Tibial artery (tissue), 4 donors: ENCODE measurements at places on chromosomes 13 and 19.

DNA sequence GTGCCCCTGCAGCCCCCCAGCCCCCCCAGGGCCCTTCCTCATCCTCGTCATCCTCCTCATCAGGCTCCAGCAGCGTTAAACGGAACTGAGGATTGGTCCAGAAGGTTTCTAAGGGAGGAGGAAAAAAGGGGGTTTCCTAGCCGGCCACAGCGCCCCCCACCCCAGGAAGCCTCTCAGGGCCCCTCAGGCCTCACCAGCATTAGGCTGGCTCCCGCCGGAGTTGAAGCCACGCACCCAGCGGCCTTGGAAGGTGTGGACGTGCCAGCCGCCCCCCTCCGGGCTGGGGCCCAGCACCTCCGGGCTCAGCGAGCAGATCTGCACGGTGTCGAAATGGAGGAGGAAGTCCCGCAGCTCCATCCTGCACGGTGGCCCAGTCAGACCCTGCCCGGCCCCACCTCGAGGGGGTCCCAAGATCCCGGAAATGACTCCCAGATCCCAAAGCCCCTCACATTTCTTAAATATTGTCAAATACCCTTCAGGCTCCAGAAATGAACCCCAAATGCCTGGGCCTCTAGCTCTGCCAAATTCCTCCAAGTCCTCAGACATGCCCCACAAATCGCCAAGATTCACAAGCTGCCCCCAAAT is 6.9 kb downstream of the CAPN12 start:
- H3K4me1 ChIP-seq: peaks cover 19% of the 10 kb centered on the region
- no peak overlapping the region for H3K27ac ChIP-seq
- H3K27me3 ChIP-seq: no peaks in the 10 kb centered on the region

DNA sequence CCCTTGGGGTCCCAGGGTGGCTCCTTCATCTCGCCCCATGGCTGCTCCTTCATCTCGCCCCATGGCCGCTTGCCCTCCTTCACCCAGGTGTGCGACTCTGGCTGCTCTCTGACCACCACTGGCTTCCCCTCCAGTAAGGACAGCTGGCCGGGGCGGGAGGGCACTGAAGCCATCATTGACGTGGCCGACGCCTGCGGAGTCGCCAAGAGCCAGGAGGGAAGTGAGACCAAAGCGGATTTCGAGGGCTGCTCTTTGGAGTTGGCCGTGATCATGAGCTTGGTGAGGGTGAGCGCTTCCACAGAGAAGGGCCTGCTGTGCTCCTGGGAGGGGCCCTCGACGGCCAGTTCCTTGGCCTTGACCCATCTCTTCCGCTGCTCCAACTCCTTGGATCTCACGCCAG is 4.0 kb upstream of the COX6B2 start:
- no peak overlapping the region for H3K4me3 ChIP-seq
- no peak overlapping the region for H3K27ac ChIP-seq
- H3K4me1 ChIP-seq: peaks cover 14% of the 10 kb centered on the region
- H3K27me3 ChIP-seq: peaks cover 4% of the 10 kb centered on the region
- DNase-seq: no peak

GRCh38 chr13:29454931-29455481 is 140.5 kb downstream of the SLC7A1 start:
- H3K36me3 ChIP-seq: no peaks in the 10 kb centered on the region
- no peaks in the 10 kb centered on the region for H3K4me1 ChIP-seq
- H3K4me3 ChIP-seq: no peak overlapping the region
- no peak overlapping the region for H3K27ac ChIP-seq

DNA sequence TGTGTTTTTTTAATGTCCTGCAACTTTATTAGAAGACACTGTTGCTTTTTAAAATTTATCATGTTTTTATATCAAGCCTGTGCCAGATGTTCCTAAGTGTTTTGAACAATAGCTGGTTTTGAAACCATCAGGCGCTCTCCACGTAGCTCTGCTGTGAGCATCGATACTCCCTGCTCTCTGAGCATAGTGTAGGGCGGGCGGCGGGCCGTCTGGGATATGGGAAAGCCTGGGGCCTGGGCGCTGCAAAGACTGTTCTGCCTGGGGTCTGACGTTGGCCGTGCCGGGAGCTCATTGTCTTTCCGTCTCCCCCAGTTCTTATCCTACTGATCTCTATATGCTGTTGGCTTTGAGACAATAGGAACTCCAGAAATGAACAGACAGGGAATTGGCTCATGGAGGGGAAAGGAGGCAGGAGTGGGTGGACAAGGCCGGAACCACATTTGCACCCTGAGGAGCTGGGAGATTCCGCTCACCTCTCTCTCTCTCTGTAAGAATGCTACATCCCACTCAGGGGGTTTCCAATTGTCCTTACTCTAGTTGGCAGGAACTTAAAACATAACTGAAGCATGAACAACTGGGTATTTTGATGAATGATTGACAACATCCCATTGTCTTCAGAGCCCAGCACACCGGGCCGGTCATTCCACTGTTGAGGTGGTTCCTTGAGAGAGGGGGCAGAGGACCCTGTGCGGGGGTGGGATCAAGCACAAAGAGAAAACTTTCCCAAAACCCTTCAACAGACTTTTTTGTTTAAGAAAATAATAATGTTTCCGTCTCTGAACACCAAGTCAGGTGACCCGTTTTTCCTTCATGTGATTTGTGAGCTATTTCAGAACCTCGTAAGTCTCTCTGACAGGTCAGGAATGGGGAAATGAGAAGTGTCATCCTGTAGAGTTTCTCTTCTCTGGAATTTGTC is 64.7 kb downstream of the COL4A2 start:
- no peak for DNase-seq
- H3K4me1 ChIP-seq: peaks cover 93% of the 10 kb centered on the region
- H3K36me3 ChIP-seq: no peaks in the 10 kb centered on the region
- H3K27ac ChIP-seq: peak overlapping the region; percentile 81
- H3K4me3 ChIP-seq: peak overlapping the region; percentile 16

- peaks cover 18% of the 10 kb centered on the region for H3K4me1 ChIP-seq
- H3K36me3 ChIP-seq: no peaks in the 10 kb centered on the region
- peak overlapping the region; percentile 93 for H3K4me3 ChIP-seq
- H3K27me3 ChIP-seq: no peaks in the 10 kb centered on the region
These were observed 588 bp upstream of the DPY19L3 start for GRCh38 chr19:32404933-32405430.

- no peak for DNase-seq
- peak overlapping the region; percentile 75 for H3K27ac ChIP-seq
- no peak overlapping the region for H3K4me3 ChIP-seq
- no peaks in the 10 kb centered on the region for H3K36me3 ChIP-seq
- peaks cover 34% of the 10 kb centered on the region for H3K4me1 ChIP-seq
These were observed 15.1 kb downstream of the GARRE1 start for GRCh38 chr19:34269489-34269888.

GRCh38 chr19:4322942-4323665 is 15.5 kb downstream of the STAP2 start:
- H3K27me3 ChIP-seq: peaks cover 42% of the 10 kb centered on the region
- H3K4me1 ChIP-seq: peaks cover 10% of the 10 kb centered on the region
- H3K36me3 ChIP-seq: no peaks in the 10 kb centered on the region
- H3K4me3 ChIP-seq: no peak overlapping the region
- H3K27ac ChIP-seq: no peak overlapping the region
- DNase-seq: no peak

DNA sequence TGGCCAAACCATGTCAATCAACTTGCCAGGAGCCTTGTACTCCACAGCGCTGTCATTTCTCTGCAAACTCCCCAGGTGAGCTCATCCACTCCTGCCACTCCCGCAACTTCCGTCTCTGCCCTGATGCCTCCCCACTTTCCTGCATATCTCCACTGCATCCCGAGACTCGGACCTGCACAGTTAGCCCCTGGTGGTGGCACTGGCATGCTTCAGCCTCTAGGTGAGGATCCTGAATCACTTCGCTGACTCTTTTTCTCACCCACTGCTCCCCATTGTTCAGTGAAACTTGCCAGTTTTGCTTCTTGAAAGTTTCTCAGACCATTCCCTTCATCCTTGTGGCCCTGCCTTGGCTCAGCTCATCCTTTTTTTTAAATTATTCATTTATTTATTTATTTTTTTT is 3.4 kb upstream of the CTU1 start:
- H3K36me3 ChIP-seq: no peaks in the 10 kb centered on the region
- H3K4me3 ChIP-seq: no peak overlapping the region
- DNase-seq: no peak
- no peaks in the 10 kb centered on the region for H3K27me3 ChIP-seq
- H3K4me1 ChIP-seq: peaks cover 18% of the 10 kb centered on the region

DNA sequence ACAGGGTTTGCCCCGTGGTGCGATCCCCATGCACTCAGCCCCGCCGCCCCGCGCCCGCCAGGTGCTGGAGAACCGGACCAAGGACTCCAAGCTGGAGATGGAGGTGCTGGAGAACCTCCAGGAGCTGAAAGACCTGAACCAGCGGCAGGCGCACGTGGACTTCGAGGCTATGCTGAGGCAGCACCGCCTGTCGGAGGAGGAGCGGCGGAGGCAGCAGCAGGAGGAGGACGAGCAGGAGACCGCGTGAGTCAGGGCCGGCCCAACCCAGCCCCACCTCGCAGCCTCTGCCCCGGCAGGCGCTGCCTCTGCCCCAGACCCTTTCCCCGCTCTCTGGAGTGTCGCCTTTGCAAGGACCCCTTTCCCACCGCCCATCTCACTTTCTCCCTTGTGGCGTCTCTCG is 11.3 kb downstream of the YJU2 start:
- H3K4me3 ChIP-seq: no peak overlapping the region
- H3K27me3 ChIP-seq: no peaks in the 10 kb centered on the region
- no peaks in the 10 kb centered on the region for H3K4me1 ChIP-seq

DNA sequence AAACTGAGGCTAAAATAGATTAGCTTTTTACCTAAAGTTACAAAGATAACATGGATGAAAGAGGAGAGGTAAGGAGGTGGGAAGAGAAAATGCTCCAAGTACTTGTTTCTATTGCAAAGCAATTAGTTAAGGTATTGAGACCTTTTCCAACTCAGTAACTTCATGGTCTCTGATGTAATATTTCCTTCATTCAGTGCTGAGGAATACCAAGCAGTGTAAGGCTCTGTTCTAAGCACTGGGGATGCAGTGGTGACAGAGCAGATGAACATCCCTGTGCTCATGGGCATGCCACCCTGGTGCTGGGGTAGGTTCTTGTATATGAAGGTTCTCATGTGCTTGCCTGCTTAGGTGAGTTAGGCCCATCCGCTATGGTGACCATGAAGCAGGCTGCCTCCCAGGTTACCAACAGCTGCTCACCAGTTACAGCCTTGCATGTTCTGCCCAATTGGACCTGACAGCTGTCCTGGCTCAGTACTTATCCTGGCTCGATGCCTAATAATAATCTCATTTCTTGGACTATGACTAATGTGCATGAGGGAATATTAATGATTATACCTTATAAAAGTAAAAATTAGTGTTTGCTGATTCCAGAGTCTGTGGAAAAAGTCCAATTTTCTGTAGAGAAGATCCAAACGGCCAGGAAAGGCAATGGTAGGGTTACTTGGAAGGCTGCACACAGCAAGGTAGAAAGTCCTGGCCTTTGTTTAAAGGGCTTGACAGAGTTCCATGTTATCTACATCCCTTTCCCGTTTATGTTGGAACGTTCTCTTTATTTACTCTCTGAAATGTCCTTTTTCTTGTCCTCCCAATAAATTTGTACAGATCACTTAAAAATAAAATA is 48.3 kb downstream of the LATS2 start:
- H3K36me3 ChIP-seq: no peaks in the 10 kb centered on the region
- H3K4me1 ChIP-seq: peaks cover 94% of the 10 kb centered on the region
- DNase-seq: peak; percentile 43
- no peaks in the 10 kb centered on the region for H3K27me3 ChIP-seq

- H3K27me3 ChIP-seq: peaks cover 21% of the 10 kb centered on the region
- peaks cover 21% of the 10 kb centered on the region for H3K4me1 ChIP-seq
- H3K4me3 ChIP-seq: peak overlapping the region; percentile 83
- H3K27ac ChIP-seq: no peak overlapping the region
These were observed 9.9 kb downstream of the TNFRSF19 start for GRCh38 chr13:23579896-23580683.

DNA sequence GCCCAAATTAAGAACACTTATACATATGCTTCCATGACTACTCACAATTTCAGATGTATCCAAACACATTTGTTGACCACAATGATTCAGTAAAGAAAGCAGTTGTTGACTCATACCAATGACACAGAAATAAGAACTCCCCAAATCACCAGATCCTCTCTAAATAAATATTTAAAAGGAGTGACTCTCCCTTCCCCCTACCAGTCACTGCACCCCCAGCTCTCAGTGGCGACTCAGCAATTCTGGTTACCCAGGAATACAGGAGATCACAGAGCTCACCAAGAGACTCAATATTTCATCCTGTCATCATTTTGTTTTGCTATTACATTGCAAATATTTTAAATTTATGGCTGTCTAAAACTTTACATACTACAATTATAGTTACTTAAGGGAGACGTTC is 131.5 kb downstream of the RGCC start:
- no peak overlapping the region for H3K4me3 ChIP-seq
- no peak for DNase-seq
- peaks cover 6% of the 10 kb centered on the region for H3K36me3 ChIP-seq

GRCh38 chr13:83153848-83154247 is 728.4 kb downstream of the SLITRK1 start:
- DNase-seq: no peak
- H3K27ac ChIP-seq: no peak overlapping the region
- H3K27me3 ChIP-seq: no peaks in the 10 kb centered on the region
- no peaks in the 10 kb centered on the region for H3K36me3 ChIP-seq
- H3K4me1 ChIP-seq: no peaks in the 10 kb centered on the region
- H3K4me3 ChIP-seq: no peak overlapping the region

DNA sequence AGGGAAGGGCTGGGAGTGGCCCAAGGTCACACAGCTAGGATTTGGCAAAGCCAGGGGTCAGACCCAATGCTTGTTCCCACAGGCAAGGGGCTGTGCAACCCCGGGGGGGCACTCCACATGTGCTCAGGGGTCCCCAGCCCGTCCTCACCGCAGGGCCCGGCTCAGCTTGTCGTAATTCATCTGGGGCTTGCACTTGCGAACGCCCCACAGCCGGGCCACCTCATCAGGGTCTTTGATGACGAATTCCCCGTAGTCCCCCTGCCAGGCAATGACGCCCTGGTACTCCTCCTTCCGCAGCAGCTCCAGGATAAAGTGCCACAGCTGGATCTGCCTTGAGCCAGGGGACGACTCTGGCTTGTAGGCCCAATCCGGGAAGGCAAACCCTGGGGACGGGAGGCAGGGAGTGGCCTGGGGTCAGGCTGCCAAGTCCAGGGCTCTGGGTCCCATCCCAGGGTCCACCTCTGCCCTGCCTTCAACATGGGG is 4.7 kb downstream of the ERF start:
- peak overlapping the region; percentile 23 for H3K4me3 ChIP-seq
- no peaks in the 10 kb centered on the region for H3K27me3 ChIP-seq
- peaks cover 48% of the 10 kb centered on the region for H3K4me1 ChIP-seq
- DNase-seq: no peak
- peaks cover 21% of the 10 kb centered on the region for H3K36me3 ChIP-seq

DNA sequence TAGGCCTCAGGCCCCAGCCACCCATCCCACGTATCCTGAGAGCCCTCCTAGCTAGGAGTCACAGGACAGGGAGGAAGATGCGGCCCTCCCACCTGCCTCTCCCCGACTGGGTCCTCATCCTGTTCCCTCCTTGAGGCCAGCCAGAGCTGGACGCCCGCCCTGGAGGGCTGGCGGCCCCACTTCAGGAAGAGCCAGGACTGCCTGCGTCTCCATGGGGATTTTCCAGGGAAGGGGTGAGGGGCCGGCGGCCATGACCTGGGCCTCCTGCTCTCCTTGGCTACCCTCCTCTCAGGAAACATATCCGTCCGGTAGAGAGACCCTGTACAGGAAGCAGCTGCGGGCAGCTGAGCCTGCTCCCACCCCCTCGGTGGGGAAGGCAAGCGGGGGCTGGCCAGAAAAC is 11.3 kb upstream of the PRKD2 start:
- no peak for DNase-seq
- no peaks in the 10 kb centered on the region for H3K4me1 ChIP-seq
- H3K4me3 ChIP-seq: no peak overlapping the region
- peaks cover 100% of the 10 kb centered on the region for H3K36me3 ChIP-seq
- no peak overlapping the region for H3K27ac ChIP-seq

- H3K27me3 ChIP-seq: no peaks in the 10 kb centered on the region
- no peak overlapping the region for H3K27ac ChIP-seq
- DNase-seq: no peak
- H3K36me3 ChIP-seq: no peaks in the 10 kb centered on the region
- H3K4me1 ChIP-seq: no peaks in the 10 kb centered on the region
These were observed 117.9 kb downstream of the STOML3 start for GRCh38 chr13:38872693-38873092.
